ENCODE measurements at places on chromosomes 11 and 22.

GRCh38 chr11:12746593-12747097 lies 72.4 kb downstream of the TEAD1 start:
- DNase-seq = peak; percentile 84

DNA sequence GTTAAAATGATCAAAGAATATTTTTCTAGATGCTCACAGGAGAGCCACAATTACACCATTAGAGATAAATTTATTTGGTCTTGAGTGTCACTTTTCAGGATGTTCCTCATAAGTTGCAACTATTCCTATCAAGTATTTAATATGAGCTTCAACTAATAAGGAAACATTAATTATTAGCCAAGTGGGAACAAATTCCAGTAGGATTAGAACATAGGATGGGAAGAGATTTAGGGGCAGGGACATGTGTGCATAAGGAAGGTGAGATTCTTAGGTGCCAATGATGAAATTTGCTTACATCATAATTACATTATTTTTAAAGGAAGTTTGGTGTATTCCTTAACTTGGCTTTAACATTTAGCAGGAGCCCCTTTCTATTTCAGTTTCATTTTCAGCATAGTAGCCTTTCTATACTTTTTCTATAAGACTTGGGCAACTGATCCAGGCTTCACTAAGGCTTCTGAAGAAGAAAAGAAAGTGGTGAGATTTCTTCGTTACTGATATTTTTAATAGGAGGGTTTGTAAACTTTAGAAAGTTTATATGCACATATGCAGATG lies 38.8 kb downstream of the CSRP3 start:
- DNase-seq = no peak

GRCh38 chr11:1072821-1073231 lies 1.8 kb upstream of the MUC2 start:
- no peak for DNase-seq

- DNase-seq = no peak
Measured at GRCh38 chr11:109362059-109362458, 59.9 kb upstream of the C11orf87 start.

GRCh38 chr11:69385832-69386427 lies 92.0 kb downstream of the MYEOV start:
- no peak for DNase-seq

DNA sequence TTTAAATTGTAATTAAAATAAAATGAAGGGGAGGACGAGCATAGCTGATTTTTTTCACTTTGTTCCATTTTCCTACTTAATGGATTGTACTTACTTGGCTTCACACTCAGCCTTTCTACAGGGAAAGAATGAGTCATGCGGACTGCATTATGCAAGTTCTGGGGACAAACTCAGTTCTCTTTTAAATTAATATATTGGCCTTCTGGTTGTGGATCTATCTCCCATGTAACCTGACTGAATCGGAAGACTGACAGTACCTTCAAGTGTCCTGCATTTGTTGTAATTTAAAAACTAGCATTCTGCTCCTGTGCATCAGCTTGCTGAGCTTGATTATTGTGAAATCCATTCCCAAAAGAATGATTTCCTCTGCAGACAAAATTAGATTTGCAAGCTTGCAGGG lies 12.2 kb downstream of the OR8D1 start:
- DNase-seq = no peak

Data from AG04450 (cell line).